ENCODE measurements at places on chromosomes 6 and 20. TPM values are rescaled to one million over a fixed set of nuclear protein-coding genes. Genes with fewer than 3 reads are reported as not detected.

Gene MLN
- not detected for polyA plus RNA-seq

Gene SIRPD
- polyA plus RNA-seq: not detected

Gene HTR1E
- polyA plus RNA-seq: not detected

Gene PRL
- polyA plus RNA-seq: not detected

Gene C6orf132
- polyA plus RNA-seq: 16.7 TPM

Gene CCHCR1
- 27.0 TPM for polyA plus RNA-seq

Gene EPHA7
- polyA plus RNA-seq: 0.15 TPM

Gene MYH7B
- polyA plus RNA-seq: 1.9 TPM

All from pancreas (tissue), 10 donors.